ENCODE measurements at places on chromosomes 1 and 21.
A peak's percentile ranks its signal among the peaks of the same experiment; 100 is the strongest.

- DNase-seq = no peak
These were observed at the start of gene TCEA3 for GRCh38 chr1:23424293-23425192. TSS of gene TCEA3 (minus strand) at chr1:23424748. CDS start at chr1:23424633, 115 bp downstream.

- DNase-seq = no peak
These were observed 48.6 kb upstream of the ZNHIT6 start for GRCh38 chr1:85756864-85757263.

DNA sequence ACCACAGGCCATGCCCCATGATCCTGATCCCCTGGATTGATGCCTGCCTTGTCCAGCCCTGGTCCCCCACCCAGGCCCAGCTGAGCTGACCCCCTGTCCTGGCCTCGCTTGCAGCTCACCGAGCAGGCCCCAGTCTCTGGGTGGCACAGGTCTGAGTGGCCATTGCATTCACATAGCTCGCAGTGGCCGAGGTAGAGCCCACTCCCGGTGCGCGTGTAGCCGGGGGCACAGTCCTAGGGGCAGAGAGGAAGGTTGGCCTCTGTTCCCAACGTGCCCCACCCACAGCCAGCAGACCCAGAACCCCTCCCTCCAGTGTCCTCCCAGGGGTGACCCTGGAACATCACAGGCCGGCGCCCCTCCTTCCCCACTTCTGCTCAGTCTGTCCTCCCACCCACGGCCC lies 51.9 kb downstream of the LDLRAD2 start:
- no peak for DNase-seq

DNA sequence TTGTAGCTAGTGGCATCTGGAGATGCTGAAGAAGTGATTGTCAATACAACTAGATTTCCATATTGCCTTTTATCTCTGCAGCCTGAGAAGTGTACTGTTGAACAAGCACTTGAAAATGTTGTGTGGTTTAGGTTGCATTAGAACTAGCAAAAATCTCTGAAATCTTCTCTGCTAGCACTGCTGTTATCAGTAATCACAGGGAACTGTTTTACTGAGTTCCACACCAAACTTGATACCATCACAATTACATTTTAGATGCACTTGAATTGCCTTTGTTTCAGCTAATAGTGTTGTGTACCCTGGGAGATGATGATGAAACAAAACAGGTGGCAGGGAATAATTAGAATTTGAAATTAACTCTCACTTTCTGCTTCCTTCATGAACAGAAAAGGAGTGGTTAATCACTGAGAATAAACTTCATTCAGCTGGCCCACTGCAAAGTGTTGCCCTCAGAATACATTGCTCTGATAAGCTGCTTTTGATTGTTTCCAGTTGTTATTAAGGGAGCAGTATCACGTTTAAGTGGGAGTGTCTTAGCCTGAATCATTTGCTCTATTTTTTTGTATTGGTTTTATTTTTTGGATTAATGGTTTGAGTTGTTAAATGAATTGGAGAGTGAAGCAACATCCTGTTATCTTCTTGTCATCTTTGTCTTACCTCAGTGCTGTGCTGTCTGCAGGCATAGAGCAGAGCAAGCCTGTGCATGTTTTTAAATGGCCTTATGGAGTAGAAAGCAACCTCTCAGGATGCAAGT lies 13.0 kb downstream of the FAM20B start:
- no peak for DNase-seq

- no peak for DNase-seq
These were observed 140.9 kb downstream of the TGFBR3 start for GRCh38 chr1:91744953-91745639.

DNA sequence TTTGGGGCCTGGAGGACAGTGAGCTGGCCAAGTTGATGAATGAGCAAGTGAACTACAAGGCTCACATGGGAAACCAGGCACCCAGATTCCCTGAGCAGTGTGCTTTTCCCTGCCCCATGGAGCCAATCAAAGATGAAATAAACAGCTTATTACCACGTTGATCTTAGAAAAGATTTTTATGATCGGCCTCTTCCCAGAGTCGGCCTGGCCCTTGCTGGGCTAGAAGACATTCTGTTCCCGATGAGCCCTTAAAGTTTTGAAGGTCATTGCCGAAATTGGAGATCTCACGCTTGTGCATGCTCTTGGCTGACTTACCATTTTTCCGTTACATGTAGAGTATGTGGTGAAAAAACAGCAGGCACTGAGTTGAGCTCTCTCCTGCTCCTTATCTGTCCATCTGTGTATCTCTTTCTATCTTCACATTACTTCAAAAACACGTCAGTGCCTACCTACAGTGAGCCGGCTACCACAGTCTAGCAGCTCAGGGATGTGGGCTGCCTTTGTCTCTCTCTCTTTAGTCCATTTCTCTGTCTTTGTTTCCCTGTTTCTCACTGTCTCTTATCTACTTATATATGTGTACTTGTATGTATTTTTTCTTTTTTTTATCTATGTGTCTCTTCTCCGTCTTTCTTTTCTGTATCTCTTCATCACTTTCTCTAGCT lies 248.8 kb upstream of the USP24 start:
- no peak for DNase-seq

DNA sequence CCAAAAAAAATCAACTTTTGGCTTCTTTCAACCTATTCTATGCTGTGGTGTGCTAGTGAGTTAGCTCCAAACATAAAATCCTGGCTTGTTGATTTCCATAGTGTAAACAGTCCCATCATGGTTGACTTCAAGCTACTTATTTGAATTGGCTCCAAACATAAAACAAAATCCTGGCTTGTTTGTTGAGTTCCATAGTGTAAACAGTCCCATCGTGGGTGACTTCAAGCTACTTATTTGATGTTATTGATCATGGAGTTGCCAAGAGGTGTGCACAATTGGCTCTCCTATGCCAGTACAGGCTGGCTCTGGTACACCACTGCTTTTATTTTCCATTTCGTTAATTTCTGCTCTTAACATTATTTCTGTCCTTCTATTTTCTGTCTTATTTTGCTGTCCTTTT lies 1.8 kb upstream of the COA6 start:
- DNase-seq = no peak

DNA sequence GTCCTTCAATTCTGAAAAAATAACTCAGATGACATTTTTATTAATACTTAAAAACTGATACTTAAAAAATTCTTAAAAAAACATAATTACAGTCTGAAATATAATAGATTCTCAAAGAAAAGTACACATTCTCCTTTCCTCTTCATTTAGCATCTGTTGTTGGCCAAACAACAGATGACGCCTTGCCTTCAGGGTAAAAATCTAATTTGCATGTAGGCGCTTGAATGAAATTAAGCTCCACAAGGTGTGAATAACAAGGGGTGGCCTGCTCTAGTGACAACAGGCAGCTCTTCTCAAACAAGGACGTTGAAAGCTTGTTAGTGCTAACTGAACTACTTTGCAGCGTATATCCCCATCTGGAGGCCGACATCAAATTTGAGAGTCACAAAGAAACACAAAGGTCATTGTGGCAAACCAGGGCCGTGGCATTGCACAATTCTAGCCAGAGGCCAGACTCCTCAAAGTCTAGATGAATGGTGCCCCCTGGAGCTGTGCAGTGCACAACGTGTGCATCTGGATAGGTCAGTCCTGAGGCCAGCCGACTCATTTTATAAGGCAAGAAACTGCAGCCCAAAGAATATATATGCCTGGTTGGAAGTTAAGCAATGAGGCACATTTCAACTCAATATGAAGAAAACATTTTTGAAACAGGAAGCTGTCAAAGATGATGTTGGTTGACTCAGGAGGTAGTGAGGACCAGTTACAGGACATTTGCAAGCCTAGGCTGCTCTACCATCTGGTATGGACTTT lies 459.2 kb upstream of the RUNX1 start:
- DNase-seq = no peak

DNA sequence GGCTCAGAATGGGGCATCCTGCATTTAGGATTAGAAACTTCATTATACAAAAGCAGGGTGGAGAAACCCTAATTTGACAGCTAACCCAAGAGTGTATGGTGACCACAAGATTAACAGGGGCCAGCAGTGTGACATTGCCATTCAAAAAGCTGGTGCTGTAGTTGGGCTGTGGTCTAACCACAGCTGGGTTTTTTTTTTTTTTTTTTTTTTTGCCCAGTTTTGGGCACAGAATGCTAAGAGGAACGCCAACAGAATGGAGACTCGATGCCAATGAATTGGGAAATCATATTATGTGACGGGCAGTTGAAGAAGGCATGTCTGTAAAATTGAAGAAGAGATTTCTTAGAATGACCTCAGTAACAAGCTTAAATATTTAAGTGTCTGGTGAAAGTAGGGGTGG lies 58.4 kb downstream of the NFIA start:
- DNase-seq = peak; percentile 43

GRCh38 chr1:83985048-83985447 lies 13.9 kb downstream of the TTLL7 start:
- DNase-seq = no peak

- DNase-seq = no peak
These were observed 398.3 kb downstream of the DUSP10 start for GRCh38 chr1:221343607-221344006.

GRCh38 chr21:34602061-34602460 lies 12.9 kb downstream of the RCAN1 start:
- DNase-seq = no peak

GRCh38 chr1:198638894-198639635 lies at the start of gene PTPRC:
TSS of gene PTPRC (plus strand) at chr1:198639040. CDS start at chr1:198639269, 229 bp downstream.
- no peak for DNase-seq

- DNase-seq = no peak
These were observed 3.9 kb upstream of the ATP1B1 start for GRCh38 chr1:169102567-169102966.

- no peak for DNase-seq
These were observed 268.2 kb downstream of the LRRC7 start for GRCh38 chr1:69835955-69836354.

- no peak for DNase-seq
These were observed 22.4 kb downstream of the CASQ2 start for GRCh38 chr1:115746021-115746690.

- no peak for DNase-seq
These were observed 530.8 kb upstream of the BEND5 start for GRCh38 chr1:49307457-49307856.

DNA sequence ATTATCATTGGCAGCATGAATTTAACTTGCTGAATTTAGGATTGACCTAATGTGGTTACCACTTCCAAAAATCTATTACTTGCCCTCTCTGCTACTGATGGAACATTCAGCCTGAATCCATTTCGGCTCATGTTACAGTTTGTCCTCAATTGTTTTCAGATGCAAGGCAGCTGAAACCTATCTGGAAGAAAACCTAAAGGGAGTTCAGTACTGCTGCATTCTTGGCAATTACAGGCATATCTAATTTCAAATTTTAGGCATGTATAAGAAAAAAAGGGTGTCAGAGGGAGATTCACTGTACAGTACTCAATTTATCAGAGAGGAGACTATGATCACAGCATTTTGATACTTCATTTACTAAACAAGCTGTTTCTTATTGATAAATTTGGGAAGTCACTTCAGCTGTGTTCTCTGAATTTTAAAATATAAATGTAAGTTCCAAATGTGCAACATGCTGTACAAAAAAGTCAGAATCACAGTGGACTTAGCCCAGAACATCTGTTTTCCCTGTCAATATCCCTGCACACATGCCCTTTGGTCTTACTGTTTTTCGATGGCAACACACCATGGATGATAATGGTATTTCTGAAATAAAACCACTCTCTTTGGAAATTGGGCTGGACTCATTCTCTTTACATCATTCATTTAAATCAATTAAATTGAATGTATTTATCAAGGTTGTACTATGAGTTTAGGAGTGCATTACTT lies 651.6 kb upstream of the ADGRL4 start:
- DNase-seq = no peak

GRCh38 chr1:24389231-24389678 lies 24.3 kb downstream of the STPG1 start:
- DNase-seq = no peak

DNA sequence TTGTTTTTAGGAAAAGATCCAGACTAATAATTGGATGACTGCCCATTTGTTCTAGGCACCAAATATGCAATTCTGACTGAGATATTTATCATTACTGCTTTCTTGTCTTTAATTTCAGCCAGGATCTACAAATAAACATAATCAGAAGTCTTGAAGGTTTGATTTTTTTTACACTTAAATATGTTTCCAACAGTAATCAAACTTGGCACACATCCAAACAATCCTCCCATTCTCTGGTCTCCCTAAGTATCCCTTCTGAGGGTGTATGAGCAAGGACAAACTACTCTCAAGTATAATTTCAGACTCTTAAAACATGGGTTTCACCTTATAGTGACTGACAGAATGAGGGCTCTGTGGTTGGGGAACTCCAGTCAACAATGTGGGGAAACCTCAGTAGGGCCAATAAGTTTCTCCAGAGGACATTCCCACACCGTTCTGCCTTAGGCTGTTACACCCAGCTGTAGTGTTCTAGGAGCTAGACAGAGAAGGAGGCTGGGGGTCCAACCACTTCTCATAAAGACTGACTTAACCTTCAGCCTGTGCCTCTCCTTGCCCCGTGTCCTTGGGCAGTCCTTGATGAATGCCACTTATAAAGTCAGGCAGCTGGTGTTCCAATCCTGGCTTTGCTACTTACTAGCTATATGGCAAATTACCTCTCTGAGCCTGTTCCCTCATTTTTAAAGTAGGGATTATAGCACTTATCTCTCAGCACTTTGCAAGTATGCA lies 1.5 kb upstream of the PALMD start:
- no peak for DNase-seq

GRCh38 chr1:15847100-15847892 lies at the start of gene SPEN:
TSS of gene SPEN (plus strand) at chr1:15847707. CDS start at chr1:15848068, 361 bp downstream.
- DNase-seq = peak; percentile 93

- DNase-seq = no peak
These were observed 53.4 kb upstream of the RGS21 start for GRCh38 chr1:192263436-192263835.

DNA sequence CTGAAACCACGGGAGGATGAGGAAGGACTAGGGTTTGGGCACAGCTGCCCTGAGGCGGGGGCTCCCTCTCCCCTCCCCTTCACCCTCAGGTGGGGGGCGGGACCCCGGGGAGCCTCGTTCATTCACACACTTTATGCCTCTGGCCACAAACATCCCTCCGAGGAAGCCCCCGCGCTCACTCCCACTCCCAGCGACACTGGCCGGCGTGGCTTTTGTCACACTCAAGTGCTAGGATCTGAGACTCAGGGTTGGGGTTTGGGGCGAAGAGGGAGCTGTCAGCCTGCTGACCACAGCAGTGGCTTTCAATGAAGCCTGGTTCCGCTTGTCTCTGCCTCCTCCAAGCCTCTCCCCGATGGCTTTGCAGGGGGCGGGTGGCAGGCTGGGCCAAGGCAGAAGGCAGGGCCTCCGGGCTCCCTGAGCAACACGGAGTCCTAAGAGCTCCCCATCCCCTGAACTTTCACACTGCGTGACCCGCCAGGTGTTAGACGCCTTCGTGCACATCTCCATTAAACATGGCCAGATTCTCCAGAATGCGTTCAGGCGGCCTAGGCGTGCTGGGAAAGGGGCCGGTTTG lies 178.1 kb downstream of the NPHP4 start:
- DNase-seq = no peak

DNA sequence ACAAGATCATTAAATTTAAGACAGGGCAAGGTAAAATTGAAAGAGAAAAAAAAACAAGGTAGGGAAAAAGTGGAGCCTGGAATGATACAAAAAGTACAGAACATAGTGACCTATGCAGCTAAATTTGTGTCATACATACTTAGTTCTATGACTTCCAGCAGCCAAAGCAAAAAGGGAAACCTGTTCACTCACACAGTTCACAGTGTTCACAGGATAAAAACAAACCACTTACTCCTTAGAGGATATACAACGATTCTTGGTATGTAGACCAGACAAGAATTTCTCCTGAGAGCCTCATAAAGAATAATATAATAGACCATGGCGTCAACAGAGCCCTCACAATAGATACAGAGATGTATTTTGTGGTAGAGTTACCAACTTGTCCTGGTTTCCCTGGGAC lies 27.5 kb downstream of the COA7 start:
- DNase-seq = no peak

- DNase-seq = no peak
These were observed 998.7 kb downstream of the NCAM2 start for GRCh38 chr21:21996891-21997290.

All from hematopoietic multipotent progenitor cell treated with erythropoietin and hydrocortisone succinate and interleukin-3 and kit ligand, for 15 days (in vitro differentiated cells).